Suprapubic skin (tissue), 4 donors: ENCODE measurements at places on chromosomes 7 and 10. TPM values are rescaled to one million over a fixed set of nuclear protein-coding genes. Genes with fewer than 3 reads are reported as not detected.

SLC26A4 gene
- 0.26 TPM for total RNA-seq

IL2RA gene
- 0.70 TPM for total RNA-seq

PTPN20 gene
- 3.2 TPM for total RNA-seq

PYROXD2 gene
- total RNA-seq, result 5.5 TPM

H2BK1 gene
- total RNA-seq, result not detected

ARHGEF35 gene
- 16.5 TPM for total RNA-seq

BMI1 gene
- total RNA-seq, result 24.4 TPM

CALML3 gene
- 296 TPM for total RNA-seq

WDR86 gene
- total RNA-seq, result 1.4 TPM

DNA sequence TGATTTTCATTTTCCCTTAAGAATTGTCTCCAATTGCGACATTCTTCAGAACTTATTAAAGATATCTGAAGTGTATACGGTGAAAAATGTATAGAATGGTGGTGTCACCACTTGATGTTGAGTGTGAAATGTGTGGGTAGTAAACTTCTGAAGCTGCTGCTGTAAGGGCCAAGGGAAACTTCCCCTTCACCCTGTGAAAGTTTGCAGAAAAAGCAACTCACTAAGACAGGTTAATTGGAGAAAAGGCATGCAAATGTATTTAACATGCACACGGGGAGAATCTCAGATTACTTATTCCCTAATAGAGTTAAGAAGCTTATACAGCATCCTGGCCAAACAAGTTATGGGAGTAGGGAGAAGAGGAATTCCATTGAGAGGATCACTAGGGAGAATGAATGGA is 173.0 kb downstream of the NSUN6 start:
- DNase-seq, result no peak

- DNase-seq, result no peak
Measured at GRCh38 chr7:26329520-26330255, 38.0 kb downstream of the SNX10 start.

GRCh38 chr7:130334274-130334673 is 10.3 kb upstream of the CPA5 start:
- no peak for DNase-seq

GRCh38 chr10:110481919-110482318 is 15.8 kb upstream of the DUSP5 start:
- DNase-seq, result no peak

- DNase-seq, result no peak
Measured at GRCh38 chr10:126250527-126251310, 137.6 kb downstream of the ADAM12 start.

DNA sequence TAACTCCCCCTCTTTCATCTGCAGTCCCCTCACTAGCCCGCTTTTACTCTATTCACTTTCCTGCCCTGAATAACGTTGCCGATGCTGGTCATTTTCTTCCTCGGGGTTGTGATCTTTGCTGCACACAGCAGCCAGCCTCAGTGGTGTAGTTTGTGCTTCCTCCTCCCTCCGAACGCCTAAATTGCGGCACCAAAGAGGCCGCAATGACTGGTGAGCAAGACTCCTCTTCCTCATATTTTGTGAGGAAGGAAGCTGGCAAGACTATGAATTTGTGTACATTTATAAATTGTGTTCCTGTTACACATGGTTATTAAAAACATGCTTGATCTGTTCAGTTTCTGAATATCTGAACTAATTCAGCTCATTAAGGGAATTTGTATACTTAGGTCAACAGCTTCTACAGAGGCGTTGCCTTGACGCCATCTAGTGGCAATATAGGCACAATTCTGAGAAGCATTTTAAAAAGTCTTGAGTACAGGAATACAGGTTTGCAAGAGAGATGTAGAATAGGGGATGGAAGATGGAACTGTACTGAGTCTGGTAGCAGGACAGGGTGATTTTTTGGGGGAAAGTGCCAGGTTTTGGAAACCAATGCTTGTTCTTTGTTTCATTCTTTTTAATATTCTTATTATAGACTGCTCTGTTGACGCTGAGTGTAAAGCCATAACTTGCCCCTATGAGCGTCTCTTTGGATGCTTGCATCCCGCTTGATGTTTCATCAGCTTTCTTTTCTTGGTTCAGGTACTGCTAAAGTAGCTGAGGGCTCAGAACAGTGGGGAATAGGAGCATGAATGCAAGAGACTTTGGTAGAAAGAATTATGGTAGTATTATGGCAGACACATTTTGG is 4.1 kb upstream of the TAS2R5 start:
- DNase-seq, result no peak

DNA sequence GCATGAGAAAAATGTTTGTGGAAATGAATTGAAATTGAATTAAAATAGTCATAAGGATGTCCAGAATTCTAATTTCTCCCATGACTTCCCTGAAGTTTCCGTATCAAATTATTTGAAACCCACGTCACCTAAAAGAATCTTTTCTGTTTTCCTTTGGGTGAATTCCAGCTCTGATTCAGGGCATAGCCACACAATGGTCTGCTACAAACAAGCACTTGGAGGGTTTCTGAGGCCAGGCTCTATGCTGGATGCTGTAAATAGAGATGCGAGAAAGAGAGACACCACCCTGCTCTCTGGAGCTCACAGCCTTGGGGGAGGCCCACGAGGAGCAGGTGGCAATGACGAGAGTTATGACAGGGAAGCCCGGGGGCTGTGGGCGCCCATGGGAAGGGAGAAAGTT is 33.6 kb downstream of the GHRHR start:
- no peak for DNase-seq

DNA sequence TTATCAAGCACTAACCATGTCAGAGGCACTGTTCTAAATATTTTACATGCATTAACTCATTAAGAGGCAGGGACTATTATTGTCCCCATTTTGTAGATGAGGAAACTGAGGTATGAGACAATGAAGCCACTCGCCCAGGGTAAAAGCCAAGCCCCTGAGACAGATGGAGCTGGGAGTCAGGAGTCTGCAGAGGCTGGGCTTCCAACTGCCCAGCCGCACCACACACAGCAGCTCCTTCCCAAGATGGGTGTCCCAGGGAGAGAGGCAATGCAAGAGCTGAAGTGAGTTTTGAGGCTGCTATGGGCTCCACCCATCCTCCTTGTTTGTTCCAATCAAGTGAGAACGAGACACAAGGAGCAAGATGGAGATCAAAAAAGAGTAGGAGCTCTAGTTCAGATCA is 244.2 kb downstream of the KCNMA1 start:
- no peak for DNase-seq

DNA sequence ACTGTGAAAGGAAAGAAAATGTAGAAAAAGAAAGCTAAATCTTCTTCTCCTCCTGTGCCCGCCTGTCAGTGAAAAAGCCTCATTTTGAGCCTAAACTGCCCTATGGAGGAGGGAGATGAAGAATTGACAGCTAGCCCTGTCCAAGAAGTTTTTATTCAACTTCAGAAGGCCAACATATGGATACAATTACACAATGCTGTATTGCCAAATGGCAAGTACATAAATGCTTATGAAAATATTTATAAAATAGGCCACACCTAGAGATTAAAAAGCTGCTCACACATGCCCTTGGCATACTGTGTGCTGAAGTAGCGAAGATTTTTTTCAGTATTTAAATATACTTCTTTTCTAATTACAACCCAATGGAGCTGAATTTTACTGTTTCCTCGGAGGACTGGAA is 65.1 kb upstream of the NEBL start:
- no peak for DNase-seq

- DNase-seq, result peak; percentile 87
Measured at GRCh38 chr10:129888784-129889616, 75.1 kb downstream of the EBF3 start.

GRCh38 chr10:48384699-48384982 is 78.2 kb downstream of the MAPK8 start:
- no peak for DNase-seq

DNA sequence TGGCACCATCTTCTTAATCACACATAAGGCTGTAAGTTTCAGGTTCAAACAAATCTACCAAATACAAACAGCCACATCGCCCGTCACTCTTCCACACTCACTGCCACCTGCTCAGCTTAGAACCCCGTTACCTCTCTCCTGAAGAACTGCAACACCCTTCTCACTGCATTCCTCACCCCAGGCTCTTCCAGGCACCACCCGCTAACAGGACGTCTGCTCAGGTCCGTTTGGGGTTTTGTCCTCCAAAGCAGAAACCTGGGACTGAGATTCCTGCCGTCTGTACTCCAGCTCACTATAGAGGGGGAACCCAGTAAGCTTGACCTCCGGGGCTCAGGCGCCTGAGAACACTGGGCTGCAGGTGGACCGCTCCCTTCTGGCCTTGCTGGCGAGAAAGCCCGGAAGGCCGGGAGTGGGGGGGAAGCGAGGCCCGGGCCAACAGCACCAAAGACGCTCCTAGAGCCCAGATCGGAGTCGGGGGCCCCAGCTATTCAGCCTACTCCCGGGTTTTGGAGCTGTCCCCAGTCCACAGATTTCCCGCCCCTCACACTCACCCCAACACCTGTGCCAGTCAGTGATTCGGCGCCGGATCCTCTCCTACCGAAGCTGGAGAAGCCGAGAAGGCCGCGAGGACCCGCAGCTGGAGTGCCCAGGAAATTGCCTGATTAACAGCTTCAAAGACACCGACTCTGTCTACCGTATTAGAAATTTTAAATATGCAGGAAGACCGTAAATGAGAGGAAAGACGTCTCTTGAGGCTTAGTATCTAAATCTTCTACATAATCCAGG is at the start of gene AP3M1:
AP3M1 (minus strand) TSS at position 625 of the 786 bp plus-strand sequence. CDS start 12,449 bp downstream, outside the sequence.
- DNase-seq, result peak; percentile 92

GRCh38 chr7:155794196-155794595 is 18.1 kb downstream of the SHH start:
- no peak for DNase-seq

DNA sequence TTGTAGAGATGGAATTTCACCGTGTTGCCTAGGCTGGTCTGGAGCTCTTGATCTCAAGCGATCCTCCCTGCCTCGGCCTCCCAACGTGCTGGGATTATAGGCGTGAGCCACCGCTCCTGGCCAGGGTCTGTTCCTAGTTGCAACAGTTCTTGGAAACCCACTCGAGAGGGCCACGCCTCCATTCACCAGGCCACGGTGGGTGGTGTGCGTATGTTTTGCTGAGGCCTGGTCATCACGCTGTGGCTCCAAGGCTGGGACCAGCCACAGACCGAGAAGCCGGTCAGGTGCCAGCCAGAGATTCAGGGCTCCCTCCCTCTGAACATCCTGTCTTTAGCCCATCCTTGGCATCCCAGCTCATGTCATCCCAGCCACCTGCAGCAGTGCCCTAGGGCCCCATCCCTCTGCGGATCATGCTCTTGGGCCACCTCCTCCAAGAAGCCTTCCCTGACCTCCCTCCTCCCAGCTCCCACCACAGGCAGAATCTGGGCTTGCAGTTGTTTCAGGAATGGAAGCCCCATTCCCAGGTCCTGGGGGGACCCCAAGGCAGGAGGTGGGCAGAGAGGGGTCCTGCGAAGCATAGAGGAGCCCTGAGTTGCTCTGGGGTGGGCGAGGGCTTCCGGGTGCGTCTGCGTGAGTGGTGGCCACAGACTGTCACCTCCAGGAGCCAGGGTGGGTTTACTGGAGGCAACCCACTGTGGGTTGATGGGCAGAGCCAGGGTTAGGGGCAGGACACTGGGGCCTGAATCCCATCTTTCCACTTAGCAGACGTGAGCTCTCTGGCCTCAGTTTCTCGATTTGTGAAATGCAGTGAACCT is 5.2 kb downstream of the LAT2 start:
- DNase-seq, result no peak
